ENCODE measurements at places on chromosomes 1 and 21.
A peak's percentile ranks its signal among the peaks of the same experiment; 100 is the strongest.

DNA sequence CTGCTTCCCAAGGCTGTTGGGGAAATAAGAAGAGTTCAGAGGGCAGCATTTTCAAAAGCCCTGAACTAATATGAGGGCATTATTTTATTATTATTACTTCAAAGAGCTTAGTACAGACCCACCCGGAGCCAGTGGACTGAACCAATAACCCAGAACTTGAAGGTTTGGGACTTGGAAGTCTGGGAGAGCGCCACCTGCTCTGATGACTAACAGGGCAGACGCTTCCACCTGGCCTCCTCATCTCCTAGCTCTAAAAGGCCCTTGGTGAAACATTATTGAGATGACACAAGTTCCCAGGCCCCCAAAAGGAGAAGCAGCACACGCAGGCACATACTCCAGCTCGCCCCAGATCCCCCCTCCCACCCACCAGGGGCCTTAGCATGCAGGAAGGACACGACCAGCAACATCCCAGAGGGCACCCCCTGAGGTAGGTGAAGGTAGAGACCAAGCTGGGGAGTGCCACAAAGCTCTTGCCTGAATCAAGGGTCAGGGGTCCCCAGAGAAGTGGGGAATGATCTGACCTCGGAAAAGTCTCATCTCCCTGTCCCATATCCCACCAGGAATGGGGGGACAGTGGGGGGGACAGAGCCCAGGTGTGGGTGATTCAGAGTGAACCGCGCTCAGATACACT lies 1.3 kb downstream of the DLGAP3 start:
- no peak for DNase-seq

DNA sequence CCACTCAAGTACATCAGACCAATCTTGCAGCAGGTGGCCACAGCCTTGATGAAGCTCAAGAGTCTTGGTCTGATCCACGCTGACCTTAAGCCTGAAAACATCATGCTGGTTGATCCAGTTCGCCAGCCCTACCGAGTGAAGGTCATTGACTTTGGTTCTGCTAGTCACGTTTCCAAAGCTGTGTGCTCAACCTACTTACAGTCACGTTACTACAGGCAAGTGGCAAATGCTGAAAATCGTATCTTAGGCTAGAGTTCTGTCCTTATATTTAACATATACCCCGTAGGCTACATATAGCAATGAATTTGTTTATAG lies 12.1 kb downstream of the HIPK1 start:
- DNase-seq: no peak

DNA sequence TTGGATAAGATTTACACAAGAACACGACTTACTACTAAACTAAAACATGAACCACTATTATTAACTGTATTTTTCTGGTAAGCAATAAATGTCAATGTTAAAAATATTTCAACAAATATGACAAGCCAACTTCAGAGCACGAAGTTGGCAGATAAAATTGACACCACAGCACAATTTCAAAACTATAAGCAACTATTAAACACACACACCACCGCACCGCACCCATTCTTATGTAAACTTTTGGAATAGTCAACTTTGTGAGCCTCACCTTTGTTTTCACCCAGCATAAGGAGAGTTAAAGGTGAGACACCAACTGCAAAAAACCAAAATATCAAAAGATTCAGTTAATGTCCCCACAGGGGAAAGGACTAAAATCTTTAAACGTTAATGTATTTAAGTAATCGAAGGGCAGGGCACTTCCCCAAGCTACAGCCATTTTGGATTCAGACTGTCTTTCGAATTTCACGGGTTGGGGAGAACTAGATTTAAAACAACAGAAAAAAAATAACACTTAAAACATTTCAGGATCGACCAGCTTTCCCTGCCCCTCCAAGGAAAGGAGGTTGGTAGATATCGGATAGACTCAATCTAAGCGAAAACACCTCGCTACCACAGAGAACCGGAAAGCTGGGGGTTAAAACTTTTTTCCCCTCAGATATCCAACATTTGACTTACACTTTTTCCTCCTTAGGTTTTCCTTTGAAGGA lies 872 bp downstream of the GPBP1L1 start:
- DNase-seq: no peak

DNA sequence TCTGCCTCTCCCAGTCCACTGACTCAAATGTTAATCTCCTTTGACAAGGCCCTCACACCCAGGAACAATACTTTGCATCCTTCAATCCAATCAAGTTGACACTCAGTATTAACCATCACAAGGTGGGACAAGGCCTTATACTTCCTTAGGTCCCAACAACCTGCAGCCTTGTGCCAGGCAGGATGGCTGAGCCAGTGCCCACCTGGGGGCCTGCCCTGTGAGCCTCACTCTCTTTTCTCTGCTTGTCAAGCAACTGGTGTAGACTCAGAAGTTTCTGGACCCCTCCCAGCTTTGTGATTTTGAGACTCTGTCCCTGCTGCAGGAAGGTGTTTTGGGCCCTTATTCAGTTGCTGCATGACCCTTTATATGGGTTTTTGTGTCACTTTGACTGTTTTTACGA lies 310.0 kb upstream of the C1orf174 start:
- DNase-seq: no peak

GRCh38 chr1:181737056-181737455 lies 253.7 kb downstream of the CACNA1E start:
- DNase-seq: no peak

DNA sequence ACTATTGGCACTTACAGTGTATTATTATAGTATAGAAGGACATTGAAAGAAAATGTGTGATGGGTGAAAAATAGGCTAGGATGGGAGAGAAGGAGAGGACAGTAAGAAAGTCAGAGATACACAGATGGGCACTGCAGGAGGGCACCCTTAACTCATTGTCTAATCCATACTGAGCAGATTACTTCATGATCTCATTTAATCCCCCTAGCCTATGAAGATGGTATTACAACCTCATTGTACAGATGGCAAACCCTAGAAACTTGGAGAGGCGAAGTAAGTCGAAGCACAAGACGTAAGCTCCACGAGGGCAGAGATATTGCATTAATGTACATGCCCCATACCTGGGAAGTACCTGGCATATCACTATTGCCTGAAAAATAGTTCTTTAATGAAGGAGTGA lies 346.9 kb upstream of the DAB1 start:
- DNase-seq: no peak

DNA sequence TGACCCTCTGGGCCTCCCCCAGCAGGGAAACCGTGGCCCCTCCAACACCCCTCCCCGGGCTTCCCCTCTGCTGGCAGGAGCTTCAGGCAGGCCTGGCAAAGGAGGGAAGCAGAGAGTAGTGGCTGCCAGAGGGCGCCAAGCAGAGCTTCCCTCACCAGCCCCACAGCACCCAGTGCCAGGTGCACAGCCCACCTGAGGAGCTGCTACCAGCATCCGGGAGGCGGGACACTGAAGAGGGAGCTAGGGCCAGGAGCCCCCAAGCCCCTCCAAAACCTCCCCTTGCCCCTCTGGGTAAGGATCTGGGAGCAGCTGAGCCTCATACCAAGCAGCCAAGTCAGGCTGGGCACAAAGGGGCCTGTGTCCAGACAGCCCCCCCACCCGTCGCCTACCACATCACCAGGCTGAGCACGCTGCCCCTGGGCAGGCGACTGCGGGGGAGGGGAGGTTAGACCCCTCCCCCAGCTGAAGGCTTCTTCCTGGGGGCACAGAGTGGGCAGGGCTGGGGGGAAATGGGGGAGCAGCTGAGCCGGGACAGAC lies 19.6 kb downstream of the CCDC24 start:
- no peak for DNase-seq

DNA sequence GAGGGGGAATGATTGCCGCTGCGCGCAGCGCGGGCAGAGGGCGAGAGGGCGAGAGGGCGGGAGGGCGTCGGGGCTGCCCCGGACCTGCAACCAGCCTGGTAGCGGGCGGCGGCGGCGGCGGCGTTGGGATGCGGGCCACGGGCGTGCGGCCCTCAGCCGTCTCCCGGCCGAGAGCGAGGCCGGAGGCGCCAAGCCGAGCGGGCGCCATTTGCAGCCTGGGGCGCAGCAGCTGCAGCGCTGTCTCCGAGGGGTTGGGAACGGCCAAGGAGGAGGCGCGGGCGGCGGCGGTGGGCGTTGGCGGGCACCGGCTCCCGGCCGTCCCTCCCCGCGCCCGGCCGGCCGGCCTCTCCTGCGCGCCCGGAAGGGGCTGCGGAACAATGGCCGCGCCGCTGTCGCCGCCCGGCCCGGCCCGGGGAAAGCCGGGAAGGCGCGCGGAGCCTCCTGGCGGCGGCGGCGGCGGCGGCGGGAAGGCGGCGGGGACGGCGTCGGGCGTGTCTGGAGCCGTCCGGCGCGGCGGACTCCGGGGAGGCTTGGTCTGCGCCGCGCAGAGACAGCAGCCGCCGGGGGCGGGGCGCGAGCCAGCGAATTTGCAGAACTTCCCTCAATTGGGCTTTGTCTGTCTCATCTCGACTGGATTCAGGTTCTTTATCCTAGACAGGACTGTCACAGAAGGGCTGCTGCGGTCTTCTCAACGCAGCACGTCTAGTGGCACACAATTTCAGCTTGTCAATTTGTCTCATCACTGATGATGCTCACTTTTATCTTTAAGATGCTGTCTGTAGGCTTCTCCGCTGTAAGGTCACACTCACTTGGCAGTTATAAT lies 35.7 kb downstream of the ZBTB8B start:
- DNase-seq: peak; percentile 63

GRCh38 chr1:45430490-45430889 lies 60.5 kb downstream of the TESK2 start:
- no peak for DNase-seq

- DNase-seq: no peak
These were observed 235.2 kb upstream of the RAB4A start for GRCh38 chr1:229035748-229036082.

GRCh38 chr1:116252271-116252670 lies 120.8 kb upstream of the ATP1A1 start:
- no peak for DNase-seq

- DNase-seq: peak; percentile 96
These were observed at the start of gene FALEC for GRCh38 chr1:150515328-150516049. Gene FALEC, plus strand, starts transcription at chr1:150515752.

DNA sequence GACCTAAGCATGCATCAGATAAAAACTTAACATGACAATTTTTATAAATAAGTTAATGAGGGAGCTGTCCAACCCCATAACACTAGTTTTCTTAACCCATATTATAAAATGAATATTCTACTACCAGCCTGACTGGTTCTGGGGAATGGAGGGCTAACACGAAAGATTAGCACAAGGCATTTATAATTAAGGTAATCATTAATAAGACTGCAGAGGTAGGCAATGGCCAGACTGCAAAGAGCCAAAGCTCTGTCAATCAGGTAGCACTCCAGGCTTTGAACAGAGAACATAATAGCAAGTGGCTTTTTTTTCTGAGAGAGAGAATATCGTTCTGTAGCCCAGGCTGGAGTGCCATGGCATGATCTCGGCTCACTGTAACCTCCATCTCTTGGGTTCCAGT lies 20.6 kb upstream of the TMEM35B start:
- no peak for DNase-seq

- DNase-seq: peak; percentile 95
These were observed 182.1 kb upstream of the ADAMTS5 start for GRCh38 chr21:27149034-27149433.

DNA sequence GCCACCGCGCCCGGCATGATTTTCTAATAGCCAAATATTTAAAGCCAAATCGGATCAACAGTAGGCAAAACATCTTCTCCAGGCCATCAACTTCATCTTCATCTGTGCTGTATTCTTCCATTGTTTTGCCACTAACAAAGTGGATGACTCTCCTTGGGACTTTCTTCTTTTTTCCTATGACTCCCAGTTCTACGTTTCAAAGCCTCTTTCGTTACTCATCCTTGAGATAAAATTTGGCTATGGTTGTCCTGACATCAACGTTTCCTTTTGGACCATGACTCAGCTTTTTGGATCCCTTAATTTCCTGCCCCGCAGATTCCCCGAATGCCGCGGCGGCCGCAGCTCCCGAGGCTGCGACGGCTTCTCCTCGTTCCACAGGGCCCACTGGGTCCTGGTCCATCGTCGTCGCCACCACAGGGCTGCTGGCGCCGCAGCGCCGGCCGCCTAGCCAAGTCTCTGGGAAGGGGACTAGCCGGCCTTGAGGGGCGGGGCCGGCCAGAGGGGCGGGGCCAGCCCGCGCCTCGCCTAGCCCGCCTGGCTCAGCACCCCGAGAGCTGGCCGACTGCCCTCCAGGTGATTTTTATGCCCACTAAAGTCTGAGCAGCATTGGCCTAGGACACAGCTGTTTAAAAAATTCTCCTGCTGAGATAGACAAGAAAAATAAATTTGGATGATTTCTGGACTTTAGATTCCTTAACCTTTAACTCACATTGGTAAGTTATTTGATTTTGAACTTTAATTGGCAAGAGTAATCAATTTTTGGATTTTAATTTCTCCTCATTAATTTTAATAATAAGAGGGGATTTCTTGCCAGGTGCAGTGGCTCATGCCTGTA lies 93.9 kb downstream of the ADCY10 start:
- DNase-seq: peak; percentile 90

- DNase-seq: peak; percentile 66
These were observed 78.1 kb upstream of the B3GALT2 start for GRCh38 chr1:193264313-193265065.

DNA sequence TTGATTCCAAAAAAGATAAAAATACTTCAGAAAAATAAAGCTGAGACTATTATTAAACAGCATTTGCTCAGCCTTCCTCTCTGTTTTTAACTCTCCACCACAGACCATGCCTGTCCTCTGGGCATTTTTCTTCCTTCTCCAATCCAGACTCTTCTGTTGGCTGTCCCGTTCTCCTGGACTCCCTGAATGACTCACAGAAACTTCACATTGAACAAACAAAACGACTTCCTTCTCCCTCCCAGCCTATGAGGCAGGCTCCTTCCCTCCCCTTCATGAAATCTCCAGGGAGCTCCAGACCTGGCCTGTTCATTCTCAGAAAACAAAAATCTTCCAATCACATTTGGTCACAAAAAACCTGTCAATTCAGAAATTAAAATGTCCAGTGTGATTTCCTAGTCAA lies 421.3 kb downstream of the NPHP4 start:
- no peak for DNase-seq

GRCh38 chr1:24898909-24899439 lies 31.1 kb downstream of the RUNX3 start:
- DNase-seq: no peak

GRCh38 chr1:6822530-6823359 lies 37.5 kb downstream of the CAMTA1 start:
- DNase-seq: no peak

DNA sequence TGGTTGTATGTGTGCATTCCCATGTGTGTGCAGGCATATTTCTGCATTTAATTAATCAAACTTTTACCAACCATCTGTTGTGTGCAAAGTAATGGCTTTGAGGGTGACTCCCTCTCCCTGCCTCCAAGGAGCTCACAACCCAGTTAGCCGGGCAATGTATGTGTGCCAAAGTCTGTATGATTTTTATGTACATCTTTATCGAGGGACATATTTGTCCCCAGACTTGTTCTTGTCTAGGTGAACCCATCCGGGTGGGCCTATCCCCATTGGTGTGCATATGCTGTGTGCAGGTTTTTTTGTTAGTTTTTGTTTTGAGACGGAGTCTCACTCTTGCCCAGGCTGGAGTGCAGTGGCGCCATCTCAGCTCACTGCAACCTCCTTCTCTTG lies 1.8 kb downstream of the SYTL1 start:
- no peak for DNase-seq

- DNase-seq: peak; percentile 4
These were observed 965.2 kb downstream of the TTLL7 start for GRCh38 chr1:83033682-83034081.

Measured in fibroblast of gingiva (primary cell).